ENCODE measurements at places on chromosomes 5 and 9.

GRCh38 chr5:92594031-92594430 is 987.0 kb downstream of the NR2F1-AS1 start:
- DNase-seq = no peak

GRCh38 chr9:37676411-37676830 is 25.7 kb downstream of the FRMPD1 start:
- DNase-seq = no peak

- DNase-seq = no peak
Observed at GRCh38 chr5:9617221-9617620, 12.9 kb downstream of the TAS2R1 start.

DNA sequence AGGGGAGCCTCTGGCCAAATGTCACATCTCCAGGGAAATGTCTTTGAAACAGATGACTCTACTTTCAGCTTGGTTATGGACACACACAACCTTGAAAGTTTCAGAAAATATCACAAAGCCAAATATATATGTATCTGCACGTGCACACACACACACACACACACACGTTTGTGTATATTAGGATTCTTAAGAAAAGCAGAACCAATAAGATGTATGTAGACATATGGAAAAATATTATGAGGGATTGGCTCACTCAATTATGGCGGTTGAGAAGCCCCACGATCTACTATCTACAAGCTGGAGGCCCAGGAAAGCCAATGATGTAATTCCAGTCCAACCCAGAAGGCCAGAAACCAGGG is 194.9 kb downstream of the PALM2AKAP2 start:
- DNase-seq = no peak

GRCh38 chr5:142529626-142530278 is 156.1 kb downstream of the FGF1 start:
- DNase-seq = no peak

- DNase-seq = no peak
Observed at GRCh38 chr9:7104625-7105024, 346.9 kb downstream of the KDM4C start.

GRCh38 chr9:111985315-111985714 is 88.7 kb downstream of the UGCG start:
- no peak for DNase-seq

- DNase-seq = no peak
Observed at GRCh38 chr5:35736280-35736679, 118.6 kb downstream of the SPEF2 start.

- no peak for DNase-seq
Observed at GRCh38 chr9:136090056-136090735, 4.9 kb downstream of the NACC2 start.

GRCh38 chr5:80403782-80404181 is 4.1 kb upstream of the ZFYVE16 start:
- no peak for DNase-seq

- no peak for DNase-seq
Observed at GRCh38 chr5:16961131-16961530, 25.0 kb upstream of the MYO10 start.

GRCh38 chr5:156378159-156378558 is 51.2 kb downstream of the SGCD start:
- DNase-seq = no peak

- no peak for DNase-seq
Observed at GRCh38 chr9:88460587-88461332, 72.5 kb downstream of the SPIN1 start.

- no peak for DNase-seq
Observed at GRCh38 chr5:158410976-158411375, 552.0 kb upstream of the CLINT1 start.

All from stimulated activated CD8-positive, alpha-beta memory T cell treated with anti-CD3 and anti-CD28 coated beads, Interleukin-2, amount 100 ng/mL, for 1 hour (primary cell).